ENCODE measurements at places on chromosomes 16 and 17. TPM values are rescaled to one million over a fixed set of nuclear protein-coding genes. Genes with fewer than 3 reads are reported as not detected.

DNA sequence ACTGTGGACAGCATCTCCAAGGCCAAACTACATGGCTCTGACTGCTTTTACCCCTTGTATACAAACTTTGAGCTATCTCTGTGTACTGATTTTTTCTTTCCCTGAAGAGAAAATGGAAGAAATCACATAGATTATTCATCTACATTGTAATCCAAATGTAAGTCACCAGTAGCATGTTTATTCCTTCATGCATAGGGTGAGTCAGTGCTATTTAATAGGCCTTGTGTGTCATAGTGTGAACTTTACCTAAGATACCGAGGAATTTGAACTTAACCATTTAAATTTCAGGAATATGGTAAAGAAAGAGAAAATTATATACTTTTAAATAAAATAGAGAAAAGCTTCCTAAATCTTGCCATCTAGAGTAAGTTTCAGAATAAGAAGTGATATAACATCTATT is 16.5 kb downstream of the PHKB start:
- no peak for DNase-seq

OR1A1 gene
- total RNA-seq: not detected

GRCh38 chr16:80503107-80503506 is 37.7 kb upstream of the DYNLRB2 start:
- no peak for DNase-seq

KRTAP9-4 gene
- total RNA-seq: not detected

CRYM gene
- 12.9 TPM for total RNA-seq

ABI3 gene
- 1.1 TPM for total RNA-seq

- DNase-seq: no peak
Observed at GRCh38 chr17:2331303-2331702, 5.0 kb downstream of the TSR1 start.

GSG1L2 gene
- not detected for total RNA-seq

GRCh38 chr17:51869387-51869786 is 289.1 kb downstream of the CA10 start:
- no peak for DNase-seq

CHST5 gene
- total RNA-seq: 0.15 TPM

DNA sequence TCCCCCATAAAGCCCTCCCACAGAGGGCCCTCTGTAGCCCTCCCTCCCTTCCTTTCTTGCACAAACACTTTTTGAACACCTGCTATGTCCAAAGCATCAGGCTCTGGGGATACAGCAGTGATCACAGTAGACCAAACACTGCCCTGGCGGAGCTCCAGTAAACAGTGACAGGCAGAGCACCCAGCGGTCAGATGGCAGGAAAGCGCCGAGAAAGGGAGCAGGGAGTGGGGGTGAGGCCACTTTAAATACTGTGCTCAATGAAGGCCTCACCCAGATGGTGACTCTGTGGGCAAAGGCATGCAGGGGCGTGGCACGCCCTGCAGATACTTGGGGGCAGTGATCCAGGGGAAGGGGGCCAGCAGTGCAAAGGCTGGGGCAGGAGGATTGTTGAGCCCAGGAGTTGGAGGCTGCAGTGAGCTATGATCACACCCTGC is 7.6 kb downstream of the PRR29 start:
- no peak for DNase-seq

CHD9NB gene
- 4.5 TPM for total RNA-seq

DNA sequence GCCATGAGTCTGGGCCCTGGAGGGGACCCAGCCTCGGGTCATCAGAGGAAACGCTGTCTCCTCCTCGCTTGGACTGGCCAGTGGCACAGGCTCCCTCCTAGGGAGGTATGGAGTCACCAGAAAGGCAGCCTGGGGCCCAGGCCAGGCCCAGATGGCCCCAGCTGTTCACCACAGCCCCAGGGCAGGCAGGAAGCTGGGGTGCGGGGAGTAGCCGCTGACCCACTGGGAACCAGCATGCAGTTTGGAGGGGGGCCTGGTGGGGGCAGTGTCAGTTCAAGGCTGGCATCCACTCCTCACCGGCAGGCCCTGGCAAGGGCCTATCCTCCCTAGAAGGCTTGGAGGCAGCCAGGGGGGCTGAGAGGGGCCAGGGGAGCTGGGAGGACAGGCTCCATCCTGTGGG is 48.8 kb downstream of the SDK2 start:
- no peak for DNase-seq

DNA sequence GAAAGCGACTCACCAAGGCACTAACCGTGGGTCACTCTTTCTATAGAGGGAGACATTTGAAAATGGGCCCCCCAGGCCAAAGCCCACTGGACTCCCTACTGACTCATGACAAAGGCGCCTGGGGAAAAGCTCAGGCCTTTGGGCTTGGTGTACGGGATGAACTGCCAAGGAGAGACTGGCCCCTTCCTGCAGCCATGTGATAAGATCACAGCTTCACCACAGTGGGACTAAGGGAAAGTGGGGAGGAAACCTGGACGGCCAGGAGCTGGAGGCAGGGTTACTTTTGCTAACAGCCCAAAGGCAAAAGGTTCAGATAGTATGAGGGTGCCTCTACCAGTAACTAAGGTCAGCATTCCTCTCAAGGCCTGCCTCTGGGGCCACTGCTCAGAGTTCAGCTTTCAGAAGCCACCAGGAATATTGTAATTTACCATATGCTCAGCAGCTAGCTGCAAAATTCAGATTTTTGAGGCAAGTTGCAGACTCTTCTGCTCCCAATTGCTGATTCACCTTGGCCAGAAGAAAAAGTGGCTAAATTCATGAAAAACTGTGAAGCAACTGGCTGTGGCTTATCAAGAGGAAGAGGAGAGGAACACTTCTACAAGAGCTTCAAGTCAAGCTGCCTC is 37.1 kb upstream of the SLC25A19 start:
- no peak for DNase-seq

SLC16A13 gene
- total RNA-seq: 5.8 TPM

- no peak for DNase-seq
Observed at GRCh38 chr16:4743226-4743878, 9.0 kb downstream of the DNAAF8 start.

DNA sequence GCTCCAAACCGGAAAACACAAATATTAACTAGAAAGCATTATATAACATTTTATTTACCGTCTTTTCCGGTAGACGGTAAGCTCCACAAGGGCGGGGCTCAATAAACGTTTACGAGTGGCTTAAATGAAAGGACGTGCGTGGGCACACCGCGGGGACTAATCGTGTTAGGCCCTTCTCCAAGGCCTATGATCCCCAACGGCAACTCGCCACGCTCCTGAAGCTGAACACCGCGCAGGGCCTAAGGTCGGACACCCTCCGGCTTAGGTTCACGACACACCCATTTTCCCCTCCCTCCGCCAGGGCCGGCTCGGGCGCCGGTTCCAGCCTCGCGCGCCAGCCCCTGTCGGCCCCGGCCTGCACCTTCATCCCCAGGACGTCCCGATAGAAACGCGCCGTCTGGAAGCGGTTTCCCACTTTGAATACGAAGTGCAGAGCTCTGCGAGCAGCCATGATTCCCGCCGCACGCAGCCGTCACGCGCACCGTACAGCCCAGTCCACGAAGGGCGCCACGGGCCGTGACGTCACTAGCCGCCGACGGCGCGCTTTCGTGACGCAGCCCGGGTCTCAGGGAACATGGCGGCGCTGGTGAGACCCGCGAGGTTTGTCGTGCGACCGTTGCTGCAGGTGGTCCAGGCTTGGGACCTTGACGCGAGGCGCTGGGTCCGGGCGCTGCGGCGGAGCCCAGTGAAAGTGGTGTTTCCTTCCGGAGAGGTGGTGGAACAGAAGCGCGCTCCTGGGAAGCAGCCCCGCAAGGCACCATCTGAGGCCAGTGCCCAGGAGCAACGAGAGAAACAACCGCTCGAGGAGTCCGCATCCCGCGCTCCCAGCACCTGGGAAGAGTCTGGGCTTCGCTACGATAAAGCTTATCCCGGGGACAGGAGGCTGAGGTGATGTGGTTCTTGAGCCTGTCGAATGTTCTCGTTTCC is at the start of the genes GLOD4 and MRM3:
TSS of gene GLOD4 (minus strand) at position 476 of the 927 bp plus-strand sequence. CDS start at position 451, 25 bp downstream.
TSS of gene MRM3 (plus strand) at position 549 of the 927 bp plus-strand sequence. CDS start at position 575, 26 bp downstream.
- DNase-seq: peak; percentile 99

DNA sequence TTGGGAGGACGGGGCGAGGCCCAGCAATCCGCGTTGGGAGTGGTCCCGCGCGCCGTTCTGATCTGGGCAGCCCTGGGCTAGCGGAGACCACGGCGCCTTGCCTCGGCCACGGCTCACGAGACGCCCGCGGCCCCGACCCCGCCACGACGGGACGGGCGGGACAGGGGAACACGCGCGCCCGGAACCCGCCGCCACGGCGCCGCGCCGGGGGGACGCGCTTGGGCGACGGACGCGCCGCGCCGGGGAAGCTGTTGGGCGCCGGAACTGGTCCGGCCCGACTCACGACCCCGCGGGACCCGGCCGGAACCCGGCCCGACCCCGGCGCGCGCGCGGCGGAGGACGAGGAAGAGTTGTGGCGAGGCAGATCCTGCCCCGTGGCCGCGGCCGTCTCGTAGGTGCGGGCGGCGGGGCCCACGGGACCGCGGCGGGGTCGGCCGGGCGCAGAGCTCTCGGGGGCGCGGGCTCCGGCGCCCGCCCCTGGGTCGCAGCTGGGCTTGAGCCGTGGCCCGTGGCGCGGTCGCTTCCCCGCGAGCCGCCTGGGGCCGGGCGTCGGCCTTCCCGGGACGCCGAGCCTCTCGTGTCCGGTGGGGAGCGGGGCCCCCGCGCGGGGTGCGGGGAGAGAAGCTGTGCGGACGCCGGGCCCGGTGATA is at the start of gene ACSF3:
TSS of gene ACSF3 (plus strand) at position 251 of the 650 bp plus-strand sequence. CDS start 6,830 bp downstream, outside the sequence.
- DNase-seq: peak; percentile 71

MARVELD3 gene
- total RNA-seq: 34.8 TPM

DNA sequence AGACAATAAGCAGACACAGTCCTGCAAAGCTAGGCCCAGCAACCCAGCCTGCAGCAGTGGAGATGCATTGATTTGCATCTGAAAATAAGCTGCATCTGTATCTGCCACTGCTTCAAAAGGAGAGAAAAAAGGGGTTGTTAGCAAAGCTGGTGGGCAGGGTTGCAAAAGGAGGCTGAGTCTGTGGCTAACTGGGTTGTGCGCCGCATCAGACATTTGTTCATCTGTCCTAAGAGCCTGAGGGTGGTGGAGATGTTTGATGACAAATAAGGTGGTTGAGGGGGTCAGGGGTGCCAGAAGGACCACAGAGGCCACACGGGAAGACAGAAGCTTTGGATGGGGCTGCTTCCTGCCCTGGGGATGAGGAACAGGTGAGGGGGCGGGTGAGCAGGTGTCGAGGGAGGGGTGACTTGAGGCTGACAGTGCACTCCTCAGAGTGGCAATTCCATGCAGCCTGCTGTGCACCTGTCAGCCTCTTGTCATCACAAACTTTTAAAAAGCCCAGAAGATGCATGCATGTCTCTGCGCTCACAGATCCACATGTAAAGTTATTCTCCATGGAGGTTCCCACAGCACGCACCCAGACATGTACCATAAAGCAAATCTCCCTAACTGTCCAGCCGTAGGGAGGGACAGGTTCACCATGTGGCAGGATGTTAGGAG is 35.4 kb downstream of the WSB1 start:
- DNase-seq: peak; percentile 37

ASPHD1 gene
- 17.8 TPM for total RNA-seq

All from H1 (cell line).